ENCODE measurements at places on chromosomes 7 and 10. TPM values are rescaled to one million over a fixed set of nuclear protein-coding genes. Genes with fewer than 3 reads are reported as not detected.

Gene CALHM2
- 27.8 TPM for total RNA-seq

Gene LRGUK
- total RNA-seq = 0.57 TPM

Gene NRCAM
- total RNA-seq = 41.0 TPM

Gene ASIC3
- total RNA-seq = 2.2 TPM

Gene SPAM1
- total RNA-seq = not detected

Gene FLNC
- 54.0 TPM for total RNA-seq

Gene TMEM178B
- 8.7 TPM for total RNA-seq

Gene POM121C
- 65.6 TPM for total RNA-seq

Gene GIMAP6
- total RNA-seq = not detected

Gene LRRD1
- 0.19 TPM for total RNA-seq

Gene HOXA13
- 1.5 TPM for total RNA-seq

Data from type B pancreatic cell (in vitro differentiated cells).